Activated CD4-positive, alpha-beta T cell treated with anti-CD3 and anti-CD28 coated beads, Interleukin-2, amount 50 U/mL, for 24 hours (primary cell): ENCODE measurements at places on chromosomes 1 and 21.

GRCh38 chr1:199272628-199273086 lies 633.8 kb downstream of the PTPRC start:
- no peak for DNase-seq

GRCh38 chr1:219783605-219784235 lies 144.6 kb downstream of the SLC30A10 start:
- no peak for DNase-seq

DNA sequence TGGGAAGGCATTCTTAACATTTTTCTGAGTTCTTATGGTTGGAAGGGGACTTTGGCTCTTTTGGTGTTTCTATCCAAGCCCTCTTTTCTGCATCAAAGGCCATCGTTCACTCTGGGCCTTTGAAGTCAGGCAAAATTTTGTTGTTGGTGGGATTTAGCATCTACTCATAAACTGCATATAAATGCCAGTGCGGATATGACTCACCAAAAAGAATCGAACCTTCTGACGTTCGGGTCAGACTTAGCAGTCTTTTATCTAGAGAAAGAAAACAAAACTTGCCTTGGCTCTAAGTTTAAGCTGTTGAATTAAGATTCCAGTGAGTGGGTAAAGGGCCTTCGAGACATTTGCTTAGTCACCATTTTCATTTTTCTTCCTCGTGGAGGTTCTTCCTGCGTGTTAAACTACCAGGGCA lies 51.4 kb downstream of the EVA1C start:
- no peak for DNase-seq

- no peak for DNase-seq
Measured at GRCh38 chr1:234866007-234866866, 256.3 kb upstream of the IRF2BP2 start.

DNA sequence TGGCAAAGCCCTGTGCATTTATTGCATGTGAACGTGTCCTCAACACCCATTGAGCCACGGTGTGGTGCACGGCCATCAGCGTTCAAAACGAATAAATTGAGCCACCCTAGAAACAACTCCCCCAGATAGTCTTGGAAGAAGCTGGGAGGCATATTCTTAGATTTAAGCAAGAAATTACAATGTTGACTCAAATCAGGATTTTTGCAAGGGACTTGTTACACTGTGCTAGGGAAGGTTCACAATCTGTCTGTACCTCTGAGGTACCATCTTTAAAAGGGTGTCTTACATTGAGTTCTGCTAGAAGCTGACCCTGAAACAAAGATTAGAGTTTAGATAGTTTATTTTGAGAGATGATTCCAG lies 16.2 kb downstream of the CD247 start:
- no peak for DNase-seq

DNA sequence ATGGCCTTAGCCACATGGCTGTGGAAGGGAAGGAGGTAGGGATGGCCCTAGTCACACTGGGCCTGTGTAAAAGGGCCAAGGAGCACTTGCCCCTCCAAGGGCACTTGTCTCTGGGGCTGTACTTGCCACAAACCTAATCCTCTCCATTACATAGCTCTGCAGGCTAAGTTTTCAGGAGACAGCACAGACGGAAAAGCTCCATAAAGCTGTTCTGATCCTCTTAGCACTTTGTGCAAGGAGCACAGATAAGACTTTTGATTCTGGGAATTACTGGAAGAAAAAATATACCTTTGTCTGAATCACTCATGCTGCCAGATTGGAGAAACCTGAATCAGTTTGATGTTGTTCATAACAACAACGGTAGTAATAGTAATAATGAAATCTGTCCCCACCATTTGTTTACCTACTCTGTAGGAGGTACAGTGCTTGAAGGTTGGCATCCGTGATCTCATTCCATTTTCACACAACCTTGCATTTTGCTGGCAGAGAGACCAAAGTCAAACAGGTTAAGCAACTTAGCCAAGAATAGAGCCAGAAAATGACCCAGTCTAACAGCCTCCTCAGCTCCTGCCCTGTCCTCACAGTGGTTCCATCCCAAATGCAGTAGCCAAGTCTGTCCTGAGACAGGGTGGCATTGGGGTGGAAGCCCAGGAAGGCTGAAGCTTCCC lies 207.1 kb downstream of the ROR1 start:
- no peak for DNase-seq

DNA sequence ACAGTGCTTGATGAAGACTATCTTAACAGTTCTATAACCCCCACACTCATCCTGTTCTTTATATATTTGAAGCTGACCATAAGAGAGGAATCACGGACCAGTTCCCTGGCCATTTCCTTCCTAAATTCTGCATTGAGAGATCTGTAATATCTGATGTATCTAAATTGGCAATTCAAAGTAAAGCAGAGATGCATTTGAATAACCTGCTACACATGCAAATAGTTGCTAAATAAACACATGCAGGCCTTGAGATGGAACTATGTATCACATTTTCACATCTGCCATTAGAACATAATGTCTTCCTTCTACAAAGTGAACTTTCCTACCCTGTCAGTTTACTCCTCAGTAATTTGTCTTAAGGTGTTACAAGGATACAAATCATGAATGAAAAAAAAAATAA lies 20.4 kb upstream of the PGBD2 start:
- DNase-seq, result no peak
